Ascending aorta (tissue), 2 donors: ENCODE measurements at places on chromosomes 16 and 17.

DNA sequence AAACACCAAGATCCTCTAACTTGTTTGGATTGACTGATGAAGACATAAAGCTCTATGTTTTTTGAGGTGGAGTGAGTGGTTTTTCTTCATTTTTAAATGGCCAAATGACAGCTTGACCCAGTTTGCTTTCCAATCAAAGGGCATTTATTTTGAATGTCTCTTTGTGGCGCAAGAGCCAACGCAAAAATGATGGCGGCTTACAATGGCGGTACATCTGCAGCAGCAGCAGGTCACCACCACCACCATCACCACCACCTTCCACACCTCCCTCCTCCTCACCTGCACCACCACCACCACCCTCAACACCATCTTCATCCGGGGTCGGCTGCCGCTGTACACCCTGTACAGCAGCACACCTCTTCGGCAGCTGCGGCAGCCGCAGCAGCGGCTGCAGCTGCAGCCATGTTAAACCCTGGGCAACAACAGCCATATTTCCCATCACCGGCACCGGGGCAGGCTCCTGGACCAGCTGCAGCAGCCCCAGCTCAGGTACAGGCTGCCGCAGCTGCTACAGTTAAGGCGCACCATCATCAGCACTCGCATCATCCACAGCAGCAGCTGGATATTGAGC, 329 bp downstream of the NLK start:
- DNase-seq = no peak

DNA sequence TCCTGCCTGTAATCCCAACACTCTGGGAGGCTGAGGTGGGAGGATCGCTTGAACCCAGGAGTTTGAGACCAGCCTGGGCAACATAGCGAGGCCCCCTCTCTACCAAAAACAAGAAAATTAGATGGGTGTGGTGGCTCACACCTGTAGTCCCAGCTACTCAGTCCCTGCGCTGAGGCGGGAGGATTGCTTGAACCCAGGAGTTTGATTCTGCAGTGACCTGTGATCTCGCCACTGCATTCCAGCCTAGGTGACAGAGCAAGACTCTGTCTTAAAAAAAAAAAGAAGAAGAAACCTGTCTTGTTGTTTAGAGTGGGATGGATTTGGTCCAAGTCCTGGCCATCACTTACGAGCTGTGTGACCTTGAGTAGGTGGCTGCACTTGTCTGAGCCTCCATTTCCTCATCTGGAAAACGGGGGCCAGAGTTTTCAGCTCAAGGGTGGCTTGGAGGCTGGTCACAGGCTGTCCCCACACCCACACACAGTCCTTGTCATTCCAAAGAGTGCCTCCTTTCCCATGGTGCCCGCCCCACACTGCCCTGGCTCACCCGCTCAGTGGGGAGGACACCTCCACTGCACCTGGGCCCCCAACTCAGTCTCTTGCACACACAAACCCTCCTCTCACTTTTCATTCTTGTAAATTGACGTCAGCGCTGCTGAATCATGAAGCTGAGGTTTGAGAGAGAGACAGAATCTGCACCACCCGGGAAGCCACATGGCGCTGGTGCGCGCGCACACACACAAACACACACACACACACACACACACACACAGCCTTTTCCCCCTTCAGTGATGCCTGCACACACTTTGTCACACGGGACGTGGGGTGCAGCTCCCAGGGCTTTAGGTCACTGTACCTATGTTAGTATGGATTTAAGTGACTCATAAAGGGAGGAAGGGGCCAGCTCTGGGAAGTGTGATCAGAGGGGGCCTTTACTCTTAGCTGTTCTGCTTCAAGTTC, 4.2 kb downstream of the SOCS1 start:
- DNase-seq = no peak

DNA sequence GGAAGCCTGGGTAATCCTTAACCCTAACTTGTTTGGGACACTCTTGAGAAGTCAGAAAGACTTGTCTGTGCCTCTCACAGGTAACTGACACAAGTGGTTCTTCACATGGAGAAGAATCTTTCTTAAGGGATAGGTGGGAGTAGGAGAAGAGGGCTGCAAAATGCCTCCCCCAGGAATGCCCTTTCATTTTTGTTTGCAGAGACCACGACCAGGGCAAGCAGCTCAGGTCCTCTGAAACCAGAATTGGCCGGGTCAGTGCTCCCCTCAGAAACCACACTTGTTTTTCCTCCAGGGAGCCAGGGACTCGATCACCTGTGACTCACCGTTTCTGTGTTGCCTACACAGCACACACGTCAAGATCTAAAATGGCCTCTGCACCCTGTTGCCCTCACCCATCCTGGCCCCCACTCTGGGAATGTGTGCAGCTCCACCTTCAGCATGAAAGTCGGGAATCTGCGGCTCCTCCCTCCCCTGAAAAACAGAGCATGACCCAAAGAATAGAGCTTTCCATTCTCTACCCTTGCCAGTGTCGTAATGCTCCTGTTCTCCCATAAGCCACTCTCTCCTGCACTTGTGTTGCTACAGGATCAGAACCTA, 36.1 kb downstream of the HNF1B start:
- DNase-seq = no peak

DNA sequence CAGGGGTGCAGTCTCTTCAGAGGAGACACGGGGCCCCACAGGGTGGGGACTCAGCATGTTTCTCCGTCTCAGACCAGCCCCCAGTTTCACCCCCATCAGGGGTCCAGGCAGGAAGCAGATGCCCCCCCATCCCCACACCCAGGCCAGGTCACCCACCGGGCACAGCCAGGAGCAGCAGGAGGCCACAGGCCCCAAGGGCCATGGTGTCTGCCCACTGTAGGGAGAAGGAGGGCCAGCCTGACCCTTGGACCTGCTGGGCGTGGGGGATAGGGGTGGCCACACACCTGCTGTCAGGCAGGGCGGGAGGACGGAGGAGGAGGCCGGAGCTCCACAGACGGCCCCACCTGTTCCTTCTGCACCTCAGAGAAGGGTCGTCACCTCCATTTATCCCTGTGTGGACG, at the start of gene TPSG1:
TPSG1 (minus strand) TSS at position 218 of the 401 bp plus-strand sequence; CDS start at position 202, 16 bp downstream.
- no peak for DNase-seq

DNA sequence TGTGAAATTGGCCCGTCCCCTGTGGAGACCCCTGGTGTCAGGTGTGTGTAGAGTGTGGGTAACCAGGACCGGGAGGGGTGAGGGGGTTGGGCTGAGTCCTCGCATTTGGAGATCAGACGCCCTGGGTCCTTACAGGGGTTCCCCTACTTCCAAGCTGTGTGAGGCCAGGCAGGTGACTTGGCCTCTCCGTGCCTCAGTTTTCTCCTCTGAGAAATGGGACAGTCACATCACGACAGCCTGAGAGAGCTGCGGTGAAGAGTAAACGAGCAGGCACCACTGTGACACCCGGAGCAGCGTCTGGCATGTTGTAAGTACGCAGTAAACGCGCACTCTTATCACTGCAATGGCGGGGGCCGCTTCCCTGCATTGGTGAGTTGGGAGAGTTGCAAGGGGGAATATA, 152.5 kb upstream of the CIBAR2 start:
- no peak for DNase-seq

GRCh38 chr17:528253-528652, 175.6 kb upstream of the RPH3AL start:
- DNase-seq = no peak
